Articular chondrocyte of knee joint (primary cell): ENCODE measurements at places on chromosomes 3 and 15. TPM values are rescaled to one million over a fixed set of nuclear protein-coding genes. Genes with fewer than 3 reads are reported as not detected.

APOD gene
- 0.91 and 2.8 TPM in 2 replicates for total RNA-seq

SNURF gene
- 11.4 and 11.7 TPM in 2 replicates for total RNA-seq

GPR27 gene
- 0.65 and 0.86 TPM in 2 replicates for total RNA-seq

RAD51 gene
- 2.4 and 4.8 TPM in 2 replicates for total RNA-seq

SCAPER gene
- total RNA-seq, result 14.5 and 15.1 TPM in 2 replicates

KCNAB1 gene
- total RNA-seq, result 1.0 and 1.2 TPM in 2 replicates

TMEM40 gene
- not detected in 2 replicates for total RNA-seq

DUOX1 gene
- under 0.01 and 0.13 TPM in 2 replicates for total RNA-seq

PLSCR5 gene
- total RNA-seq, result not detected in 2 replicates

ADAMTS7 gene
- 3.1 and 5.1 TPM in 2 replicates for total RNA-seq

HGD gene
- 0.13 and 0.22 TPM in 2 replicates for total RNA-seq

SAMD7 gene
- not detected in 2 replicates for total RNA-seq
